ENCODE measurements at places on chromosomes 7 and 10. TPM values are rescaled to one million over a fixed set of nuclear protein-coding genes. Genes with fewer than 3 reads are reported as not detected.

GRCh38 chr7:123744416-123744815 is 4.4 kb downstream of the WASL start:
- no peak for DNase-seq
- H3K4me1 ChIP-seq, result peaks cover 50% of the 10 kb centered on the region
- H3K27ac ChIP-seq, result no peak overlapping the region
- H3K27me3 ChIP-seq, result no peaks in the 10 kb centered on the region

- no peaks in the 10 kb centered on the region for H3K27me3 ChIP-seq
- peaks cover 54% of the 10 kb centered on the region for H3K36me3 ChIP-seq
- H3K27ac ChIP-seq, result peak overlapping the region; percentile 31
- H3K4me3 ChIP-seq, result peak overlapping the region; percentile 91
- H3K4me1 ChIP-seq, result peaks cover 60% of the 10 kb centered on the region
- DNase-seq, result no peak
Observed at GRCh38 chr7:87878208-87878735, 2.0 kb downstream of the DBF4 start.

Gene AMPH
- not detected for total RNA-seq

Gene COL26A1
- not detected for total RNA-seq

- peaks cover 4% of the 10 kb centered on the region for H3K4me1 ChIP-seq
- peaks cover 2% of the 10 kb centered on the region for H3K36me3 ChIP-seq
- no peak overlapping the region for H3K27ac ChIP-seq
- no peak overlapping the region for H3K4me3 ChIP-seq
Observed at GRCh38 chr10:132689721-132690360, 96.1 kb downstream of the NKX6-2 start.

Gene C1GALT1
- 63.4 TPM for total RNA-seq

- H3K36me3 ChIP-seq, result no peaks in the 10 kb centered on the region
- DNase-seq, result peak; percentile 44
- H3K4me3 ChIP-seq, result peak within 1 kb of the TSS; percentile 76
- peaks cover 66% of the 10 kb centered on the region for H3K27me3 ChIP-seq
Observed at GRCh38 chr10:45373576-45374349, at the start of gene ALOX5. ALOX5 (plus strand) TSS chr10:45374216; CDS start chr10:45374280, 64 bp downstream.

DNA sequence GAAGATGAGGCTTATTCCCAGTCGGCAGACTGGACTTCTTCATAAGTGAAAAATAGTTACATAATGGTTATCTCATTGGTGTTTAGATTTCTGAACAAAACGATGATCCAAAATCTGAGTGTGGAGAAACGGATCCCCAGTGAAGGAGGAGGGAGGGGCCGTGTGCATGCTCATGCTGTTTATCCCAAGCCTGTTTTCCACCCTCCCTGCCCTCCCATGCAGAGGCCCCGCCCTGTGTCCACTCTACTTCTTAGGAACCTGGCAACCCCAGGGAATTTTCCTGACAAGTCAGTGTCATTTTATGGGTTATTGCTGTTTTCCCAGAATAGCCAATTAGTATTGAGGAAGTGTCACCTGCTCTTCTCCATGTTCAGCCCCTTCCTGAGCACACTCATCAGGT is 174.0 kb downstream of the CELF2 start:
- DNase-seq, result no peak
- H3K36me3 ChIP-seq, result peaks cover 92% of the 10 kb centered on the region
- no peak overlapping the region for H3K27ac ChIP-seq
- H3K4me3 ChIP-seq, result no peak overlapping the region
- peaks cover 92% of the 10 kb centered on the region for H3K4me1 ChIP-seq
- H3K27me3 ChIP-seq, result no peaks in the 10 kb centered on the region

Gene DDC
- not detected for total RNA-seq

Gene CCDC6
- 22.6 TPM for total RNA-seq

GRCh38 chr10:33341637-33342036 is 7.2 kb upstream of the NRP1 start:
- no peak overlapping the region for H3K4me3 ChIP-seq
- no peaks in the 10 kb centered on the region for H3K36me3 ChIP-seq
- no peak overlapping the region for H3K27ac ChIP-seq
- no peak for DNase-seq

Gene PNLIPRP2
- total RNA-seq, result not detected

Gene SMKR1
- 2.2 TPM for total RNA-seq

DNA sequence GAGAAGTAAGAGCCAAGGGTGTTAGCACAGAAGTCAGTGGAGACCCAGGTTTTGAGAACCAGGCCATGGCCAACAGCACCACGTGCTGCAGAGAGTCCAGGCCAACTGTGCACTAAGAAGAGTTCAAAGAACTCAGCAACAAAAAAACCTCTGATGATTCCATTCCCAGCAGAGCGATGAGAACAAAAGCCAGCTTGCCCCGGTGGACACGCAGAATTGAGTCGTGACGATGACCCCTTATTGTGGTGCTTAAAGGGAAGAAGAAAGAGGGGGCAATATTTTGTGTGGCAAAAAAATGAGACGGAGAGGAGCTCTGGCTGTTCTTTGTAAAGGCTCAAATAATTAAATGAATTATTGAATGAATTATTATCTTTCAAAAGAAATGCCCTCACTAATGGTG is 468.3 kb upstream of the AUTS2 start:
- no peaks in the 10 kb centered on the region for H3K4me1 ChIP-seq
- H3K36me3 ChIP-seq, result no peaks in the 10 kb centered on the region
- H3K4me3 ChIP-seq, result no peak overlapping the region
- DNase-seq, result no peak
- H3K27me3 ChIP-seq, result no peaks in the 10 kb centered on the region

DNA sequence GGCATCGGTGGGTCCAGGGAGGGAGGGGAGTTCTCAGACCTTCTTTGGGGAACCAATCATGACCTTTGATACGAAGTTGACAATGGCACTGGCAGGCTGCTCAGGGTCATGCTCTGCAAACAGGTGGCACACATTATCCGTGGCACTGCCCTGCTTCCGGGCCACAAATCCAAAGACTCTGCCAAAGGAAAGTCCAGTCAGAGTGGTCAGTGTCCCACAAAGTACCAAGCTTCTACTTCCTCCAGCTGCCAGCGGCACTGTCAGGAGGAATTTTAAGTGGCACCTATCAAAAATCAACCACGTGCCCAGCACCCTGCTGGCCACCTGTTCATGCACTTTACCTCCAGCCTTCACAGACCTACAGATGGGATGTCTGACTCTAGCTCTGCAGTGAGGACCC is 303.9 kb downstream of the TNS3 start:
- no peak overlapping the region for H3K4me3 ChIP-seq
- no peaks in the 10 kb centered on the region for H3K4me1 ChIP-seq
- no peak for DNase-seq

- no peak overlapping the region for H3K27ac ChIP-seq
- no peaks in the 10 kb centered on the region for H3K36me3 ChIP-seq
- H3K4me1 ChIP-seq, result no peaks in the 10 kb centered on the region
- no peak overlapping the region for H3K4me3 ChIP-seq
- DNase-seq, result no peak
Observed at GRCh38 chr10:81900989-81901388, 26.0 kb downstream of the NRG3 start.
